ENCODE measurements at places on chromosomes 12 and 14. TPM values are rescaled to one million over a fixed set of nuclear protein-coding genes. Genes with fewer than 3 reads are reported as not detected.
A peak's percentile ranks its signal among the peaks of the same experiment; 100 is the strongest.

The LBHD2 gene
- total RNA-seq, result not detected

The RARG gene
- total RNA-seq, result 19.9 TPM

The DACT1 gene
- total RNA-seq, result 6.8 TPM

The ANO4 gene
- 0.17 TPM for total RNA-seq

- no peak for DNase-seq
Measured at GRCh38 chr14:69989622-69990021, 110.4 kb downstream of the SMOC1 start.

DNA sequence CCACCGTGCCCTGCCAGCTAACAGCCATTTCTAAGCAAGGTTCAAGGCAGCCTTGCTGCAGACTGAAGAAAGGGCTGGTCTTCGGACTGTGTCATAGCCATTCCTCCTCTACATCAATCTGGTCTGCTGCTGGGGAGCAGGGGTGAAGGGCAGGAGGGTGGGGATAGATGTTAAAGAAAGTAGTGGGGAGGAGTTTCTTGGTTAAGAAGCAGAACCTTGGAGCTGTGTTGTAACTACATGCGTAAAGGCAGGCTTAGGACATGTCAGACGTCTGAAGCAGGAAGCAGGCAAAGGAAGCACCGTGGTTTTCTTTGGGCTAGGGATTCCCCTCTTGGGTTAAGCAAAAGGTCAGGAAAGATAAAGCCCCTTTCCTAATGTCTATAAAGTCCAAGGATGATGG is 18.1 kb upstream of the NEK9 start:
- DNase-seq, result no peak

- DNase-seq, result no peak
Measured at GRCh38 chr12:132178316-132178715, 34.1 kb downstream of the NOC4L start.

GRCh38 chr12:12891080-12891880 is at the start of gene GPRC5A:
Gene GPRC5A (plus strand): TSS chr12:12891562. CDS start chr12:12908250, 16,688 bp downstream.
- DNase-seq, result peak; percentile 95

DNA sequence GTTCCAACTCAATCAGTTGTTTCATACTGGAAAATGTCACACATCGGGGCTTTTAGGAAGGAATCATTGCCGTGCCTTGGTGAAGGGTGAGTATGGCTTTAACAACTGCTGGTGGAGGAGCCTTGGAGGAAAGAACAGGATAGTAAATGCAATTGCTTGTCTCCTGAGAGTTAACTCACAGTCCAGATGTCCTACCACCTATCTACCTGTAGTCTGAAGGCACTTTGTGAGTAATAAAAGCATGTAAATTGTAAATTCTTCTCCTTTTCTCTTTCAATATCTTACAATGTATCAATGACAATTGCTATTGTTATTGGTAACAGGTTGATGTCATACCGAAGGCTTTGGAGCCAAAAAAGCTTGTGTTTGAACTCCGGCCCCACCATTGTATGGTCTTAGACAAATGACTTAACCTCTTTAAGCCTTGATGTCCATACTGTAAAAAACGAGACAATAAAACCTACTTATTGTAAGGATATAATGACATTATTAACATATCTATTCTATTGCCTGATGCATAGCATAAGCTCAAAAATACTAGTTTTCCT is 397.4 kb downstream of the ADAMTS20 start:
- DNase-seq, result no peak

DNA sequence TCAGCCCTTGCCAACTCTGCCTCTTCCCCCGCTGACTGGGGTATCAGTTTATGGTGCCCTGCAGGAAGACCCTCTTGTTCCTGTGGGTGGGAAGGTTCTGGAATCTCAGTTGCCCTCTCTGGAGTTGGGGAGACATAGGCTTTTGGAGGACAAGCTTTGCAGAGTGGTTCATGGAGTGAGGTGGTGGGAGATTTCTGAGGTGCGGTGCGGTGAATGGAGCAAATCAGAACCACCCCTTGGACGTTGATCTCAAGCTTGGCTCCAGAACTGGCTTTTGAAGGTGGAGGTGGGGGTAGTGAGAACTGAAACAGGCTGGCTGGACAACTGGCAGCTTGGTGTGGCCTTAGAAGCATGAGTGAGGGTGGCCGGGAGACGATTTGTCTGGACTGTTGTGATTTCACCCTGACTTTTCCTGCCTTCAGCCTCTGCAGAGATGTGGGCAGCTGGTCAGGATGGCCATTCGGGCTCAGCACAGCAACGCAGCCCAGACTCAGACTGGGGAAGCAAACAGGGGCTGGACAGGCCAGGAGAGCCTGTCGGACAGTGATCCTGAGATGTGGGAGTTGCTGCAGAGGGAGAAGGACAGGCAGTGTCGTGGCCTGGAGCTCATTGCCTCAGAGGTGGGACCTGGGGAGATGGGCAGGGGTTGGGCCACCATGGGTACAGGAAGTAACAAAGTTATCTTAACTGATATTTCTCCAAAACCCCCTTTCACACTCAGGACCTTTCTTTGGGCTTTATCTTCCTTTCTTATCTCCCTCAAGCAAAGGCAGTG is 1.1 kb downstream of the SHMT2 start:
- DNase-seq, result no peak

- DNase-seq, result no peak
Measured at GRCh38 chr12:104216521-104216924, 944 bp downstream of the TXNRD1 start.

GRCh38 chr12:28938056-28938455 is 211.0 kb upstream of the FAR2 start:
- DNase-seq, result no peak

All from esophagus muscularis mucosa (tissue), 4 donors.